Globus pallidus (tissue), 1 donor: ENCODE measurements at places on chromosomes 4 and X.

DNA sequence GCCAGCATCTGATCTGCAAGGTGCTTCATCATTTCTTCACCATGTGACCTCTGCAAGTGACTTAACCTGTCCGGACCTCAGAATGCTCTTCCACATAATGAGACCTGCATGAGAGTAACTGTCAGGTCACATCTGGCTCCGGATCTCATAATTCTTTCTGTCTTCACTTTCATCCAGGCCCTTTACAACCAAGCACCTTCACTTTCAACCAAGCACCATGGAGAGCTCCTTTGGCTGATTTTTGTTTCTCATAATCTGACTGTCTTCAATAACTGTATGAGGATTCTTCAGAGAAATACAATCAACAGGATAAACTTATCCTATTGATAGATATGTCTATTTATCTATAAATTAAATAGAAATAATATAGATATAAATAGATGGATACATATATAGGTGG, 148.1 kb downstream of the VCX3A start:
- no peak for DNase-seq

GRCh38 chr4:83905952-83906351, 370.0 kb downstream of the GPAT3 start:
- DNase-seq = no peak

DNA sequence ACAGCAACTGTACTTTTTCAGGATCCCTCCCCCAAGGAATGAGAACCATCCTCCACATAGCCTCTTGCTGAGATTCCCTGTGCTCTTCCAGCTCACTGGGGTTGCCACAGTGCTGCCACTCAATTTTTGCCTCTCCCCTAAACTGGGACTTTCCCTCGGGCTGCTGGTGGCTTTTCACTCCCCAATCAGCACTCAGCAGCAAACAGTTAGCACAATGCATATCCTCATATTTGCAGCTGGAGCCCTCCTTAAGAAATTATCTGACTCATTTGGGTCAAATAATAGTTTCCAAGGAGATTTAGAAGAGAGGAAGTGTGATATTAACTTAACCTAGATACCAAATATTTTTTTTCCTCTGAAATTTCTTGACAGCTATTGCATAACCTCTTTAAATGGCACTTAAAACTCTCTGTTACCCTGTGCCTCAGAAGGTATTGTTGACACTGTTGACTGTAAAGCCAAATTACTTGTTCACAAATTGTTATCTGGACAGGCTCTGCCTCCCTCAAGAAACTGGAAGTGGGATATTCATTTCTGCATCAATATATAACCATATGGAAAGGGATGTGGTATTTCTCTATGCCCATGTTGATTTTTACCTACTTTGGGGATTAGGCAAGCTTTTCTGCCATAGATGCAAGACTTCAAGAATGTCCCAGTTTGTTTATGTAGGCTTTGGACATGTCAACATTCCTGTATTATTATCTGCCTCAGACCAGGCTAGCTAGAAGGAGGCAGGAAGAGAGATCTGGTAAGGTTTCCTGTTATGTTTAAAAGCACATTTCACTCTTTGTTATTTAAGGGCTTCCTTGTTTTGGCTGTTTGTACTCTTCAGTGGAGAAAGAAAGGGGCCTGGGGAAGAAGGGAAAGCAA, 58.0 kb downstream of the SEPTIN11 start:
- no peak for DNase-seq

- DNase-seq = no peak
Measured at GRCh38 chrX:136766785-136767103, 14.0 kb downstream of the ARHGEF6 start.

- DNase-seq = no peak
Measured at GRCh38 chr4:180634306-180634705, 1608.9 kb upstream of the TENM3 start.

- DNase-seq = no peak
Measured at GRCh38 chr4:84887824-84888223, 78.7 kb downstream of the WDFY3 start.

GRCh38 chr4:22246847-22247246, 269.0 kb downstream of the ADGRA3 start:
- no peak for DNase-seq

- DNase-seq = no peak
Measured at GRCh38 chr4:4671774-4672349, 130.0 kb upstream of the STX18 start.

GRCh38 chr4:186058253-186058979, 10.5 kb upstream of the TLR3 start:
- DNase-seq = no peak

DNA sequence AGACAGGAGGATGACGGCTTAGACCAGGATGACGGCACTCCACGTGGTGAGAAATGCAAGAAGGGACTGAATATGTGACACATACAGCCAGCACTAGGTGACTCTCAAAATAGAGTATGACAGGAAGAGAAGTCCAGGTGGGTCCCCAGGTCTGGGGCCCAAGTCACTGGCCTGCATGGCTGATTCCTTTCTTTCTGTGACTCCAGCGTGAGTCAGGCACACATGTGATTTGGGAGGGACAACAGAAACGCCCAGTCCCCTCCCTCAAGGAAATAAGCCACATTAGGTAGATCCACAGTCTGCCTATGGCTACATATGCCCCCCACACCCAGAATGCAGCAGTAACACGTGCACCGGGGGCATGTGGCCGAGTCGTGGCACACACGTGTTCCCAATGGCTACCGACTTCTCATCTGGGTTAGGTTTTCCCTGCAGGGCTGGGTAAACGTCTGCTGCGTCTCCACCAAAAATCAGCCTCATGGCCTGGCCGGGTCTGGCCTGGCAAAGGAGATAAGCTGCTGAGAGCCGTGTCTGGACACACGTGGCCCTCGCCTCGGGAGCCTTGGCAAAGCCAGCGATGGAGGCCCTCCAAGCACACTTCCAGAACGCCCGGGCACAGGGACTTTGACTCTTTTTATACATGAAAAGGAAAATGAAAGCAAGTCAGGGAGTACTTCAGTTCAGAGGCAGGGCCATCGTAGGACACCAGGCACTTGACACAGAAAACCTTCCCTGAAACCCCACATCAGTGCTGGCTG, 19.3 kb downstream of the SEL1L3 start:
- peak; percentile 11 for DNase-seq

DNA sequence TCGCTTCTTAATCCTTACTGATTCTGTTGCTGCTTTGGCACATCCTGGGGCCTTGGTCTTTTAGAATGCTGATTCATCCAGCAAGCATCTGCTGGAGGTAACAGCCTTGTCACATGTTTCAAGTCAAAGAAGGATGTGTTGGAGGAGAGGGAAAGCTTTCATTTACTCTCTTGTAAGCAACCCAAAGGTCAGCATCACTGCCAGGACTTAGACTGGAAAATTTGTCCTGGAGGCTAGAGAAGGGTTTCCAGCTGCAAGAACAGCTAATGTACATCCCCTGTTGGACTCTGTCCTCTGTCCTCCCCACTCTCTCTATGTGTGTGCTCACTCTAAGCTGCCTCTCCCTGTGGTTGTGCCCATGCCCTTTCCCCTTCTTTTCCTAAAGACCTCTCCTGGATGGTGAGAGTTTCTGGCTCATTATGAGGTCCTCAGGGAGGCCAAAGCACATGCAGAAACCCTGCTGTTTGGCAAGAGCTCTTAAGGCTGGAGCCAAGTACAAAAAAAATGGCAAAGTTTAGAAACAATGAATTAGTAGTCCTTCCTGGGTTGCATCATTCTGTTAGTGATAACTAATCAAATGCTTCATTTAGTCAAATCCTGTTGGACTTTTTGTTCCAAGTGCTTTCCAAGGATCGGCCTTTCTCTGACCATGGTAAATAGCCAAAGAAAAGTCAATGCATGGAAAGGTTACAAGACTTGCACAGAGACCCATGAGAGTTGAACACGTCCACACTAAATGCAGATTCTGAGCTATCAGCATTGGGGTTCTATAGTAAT, 13.4 kb upstream of the SRPX start:
- DNase-seq = no peak

DNA sequence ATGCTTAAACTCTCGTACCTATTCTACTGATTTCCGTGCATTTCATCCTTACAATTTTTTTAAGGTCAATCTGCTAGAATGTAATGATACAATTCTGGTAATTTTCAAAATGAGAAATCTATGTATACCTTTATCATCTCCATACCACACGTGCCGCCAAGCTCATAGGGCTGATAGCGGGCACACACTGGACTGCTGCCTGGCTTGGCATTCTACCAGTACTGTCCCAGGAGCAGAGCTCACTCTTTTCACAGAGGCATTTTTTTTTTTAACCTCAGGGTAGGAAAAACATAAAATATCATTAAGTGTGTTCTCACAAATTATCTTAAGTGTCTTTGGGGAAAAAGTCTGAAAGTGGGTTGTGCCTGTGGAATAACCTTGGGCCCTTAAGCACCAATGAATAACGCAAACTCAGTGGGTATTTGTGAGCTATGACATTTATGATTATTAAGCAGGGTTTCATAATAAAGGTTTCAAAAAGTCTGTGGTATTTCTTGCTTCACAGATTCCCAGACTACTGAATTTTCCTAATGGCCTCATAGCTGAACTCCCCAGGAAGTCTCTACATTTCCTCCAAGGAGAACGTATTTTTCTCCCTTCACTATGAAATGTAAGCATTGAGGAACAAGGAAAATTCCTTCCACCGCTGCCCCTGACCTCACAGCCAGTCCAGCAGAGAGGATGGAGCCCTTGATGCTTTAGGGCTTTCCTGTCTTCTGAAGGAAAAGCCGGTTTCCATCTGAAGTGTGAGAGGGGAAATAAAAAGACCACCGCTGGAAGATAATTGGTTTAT, 125.2 kb downstream of the ELOVL6 start:
- no peak for DNase-seq

DNA sequence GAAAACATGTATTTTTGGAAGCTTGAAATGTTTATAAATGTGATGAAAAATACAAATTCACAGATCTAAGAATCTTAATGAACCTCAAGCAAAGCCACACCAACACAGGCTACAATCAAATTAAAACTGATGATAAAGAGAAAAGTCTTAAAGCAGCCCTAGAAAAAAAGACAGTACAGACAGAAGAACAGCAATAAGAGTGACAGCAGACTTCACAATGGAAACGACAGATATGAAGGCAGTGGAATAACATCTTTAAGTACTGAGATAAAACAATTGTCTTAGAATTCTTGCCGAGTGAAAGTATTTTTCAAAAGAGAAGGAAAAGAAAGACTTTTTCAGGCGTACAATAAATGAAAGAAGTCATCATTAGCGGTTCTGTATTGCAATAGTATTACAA, 423.6 kb upstream of the LCORL start:
- no peak for DNase-seq

DNA sequence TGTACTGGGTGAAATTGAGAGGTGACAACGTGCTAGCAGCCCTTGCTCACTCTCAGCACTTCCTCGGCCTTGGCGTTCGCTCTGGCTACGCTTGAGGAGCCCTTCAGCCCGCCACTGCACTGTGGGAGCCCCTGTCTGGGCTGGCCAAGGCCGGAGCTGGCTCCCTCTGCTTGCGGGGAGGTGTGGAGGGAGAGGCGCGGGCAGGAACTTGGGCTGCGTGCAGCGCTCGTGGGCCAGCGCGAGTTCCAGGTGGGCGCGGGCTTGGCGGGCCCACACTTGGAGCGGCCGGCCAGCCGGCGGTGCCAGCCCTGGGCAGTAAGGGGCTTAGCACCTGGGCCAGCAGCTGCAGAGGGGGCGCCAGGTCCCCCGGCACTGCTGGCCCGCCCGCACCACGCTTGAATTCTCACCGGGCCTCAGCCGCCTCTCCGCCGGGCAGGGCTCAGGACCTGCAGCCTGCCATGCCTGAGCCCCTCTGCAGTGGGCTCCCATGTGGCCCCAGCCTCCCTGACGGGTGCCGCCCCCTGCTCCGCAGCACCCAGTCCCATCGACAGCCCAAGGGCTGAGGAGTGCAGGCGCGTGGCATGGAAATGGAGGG, 249.5 kb upstream of the ETNPPL start:
- no peak for DNase-seq

DNA sequence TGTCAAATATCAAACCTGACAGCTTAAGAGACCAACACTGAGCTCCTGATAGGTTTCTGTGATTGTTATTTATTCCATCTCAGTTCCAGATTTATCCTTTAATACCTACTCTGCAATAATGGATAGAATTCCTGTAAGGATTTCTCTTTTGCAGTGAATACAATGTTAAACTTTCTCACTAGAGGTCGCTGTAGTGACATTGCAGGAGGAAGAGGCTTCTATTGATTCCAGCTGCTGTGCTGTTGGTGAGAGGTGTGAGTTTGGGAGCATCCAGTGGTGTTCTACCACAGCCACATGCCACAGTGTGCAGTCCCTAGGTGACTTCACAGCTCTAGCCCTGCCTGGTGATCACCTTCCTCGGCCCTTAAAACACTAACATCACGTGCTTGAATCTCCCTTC, 34.6 kb upstream of the DCAF8L2 start:
- peak; percentile 5 for DNase-seq

- DNase-seq = no peak
Measured at GRCh38 chr4:26753617-26754016, 107.0 kb upstream of the STIM2 start.

DNA sequence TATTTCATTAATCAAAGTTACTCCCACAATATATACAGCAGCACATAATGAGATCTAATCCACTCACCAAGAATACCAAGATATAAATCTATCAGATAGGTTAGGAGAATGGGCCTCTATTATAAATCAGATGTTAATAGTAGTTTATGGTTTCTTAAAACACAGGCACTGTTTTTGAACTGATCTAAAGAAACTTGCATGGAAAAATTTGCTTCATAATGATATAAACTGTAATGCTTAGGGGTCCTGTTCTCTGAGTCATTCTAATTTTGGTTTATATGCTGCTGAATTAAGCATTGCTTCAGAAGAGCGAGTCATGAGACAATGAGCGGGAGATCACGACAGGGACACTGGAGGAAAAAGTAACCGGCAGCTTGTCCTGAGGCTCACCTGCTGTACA, 113.3 kb upstream of the OTUD4 start:
- no peak for DNase-seq

DNA sequence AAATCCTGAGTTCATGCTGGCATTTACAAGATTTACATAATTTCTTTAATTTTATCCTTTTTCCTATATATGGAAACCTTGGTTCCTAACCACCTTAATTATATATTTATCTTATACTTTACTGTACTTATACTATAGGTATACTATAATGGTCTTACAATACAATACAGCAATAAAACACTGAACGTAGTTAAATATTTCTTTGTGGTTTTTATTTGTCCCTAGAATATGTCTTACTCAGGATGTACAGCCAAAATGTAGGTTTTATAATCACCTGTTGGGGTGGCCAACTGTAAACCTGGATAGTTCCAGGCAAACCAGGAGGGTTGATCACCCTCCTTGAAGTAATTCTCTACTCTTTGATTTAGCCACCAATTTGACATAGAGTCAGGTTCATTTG, 48.4 kb upstream of the KIT start:
- DNase-seq = no peak

GRCh38 chr4:159428975-159429692, 326.3 kb downstream of the RAPGEF2 start:
- no peak for DNase-seq

- no peak for DNase-seq
Measured at GRCh38 chr4:155524926-155525455, 141.7 kb upstream of the GUCY1A1 start.

GRCh38 chr4:172900900-172901299, 267.7 kb upstream of the GALNT7 start:
- DNase-seq = no peak

DNA sequence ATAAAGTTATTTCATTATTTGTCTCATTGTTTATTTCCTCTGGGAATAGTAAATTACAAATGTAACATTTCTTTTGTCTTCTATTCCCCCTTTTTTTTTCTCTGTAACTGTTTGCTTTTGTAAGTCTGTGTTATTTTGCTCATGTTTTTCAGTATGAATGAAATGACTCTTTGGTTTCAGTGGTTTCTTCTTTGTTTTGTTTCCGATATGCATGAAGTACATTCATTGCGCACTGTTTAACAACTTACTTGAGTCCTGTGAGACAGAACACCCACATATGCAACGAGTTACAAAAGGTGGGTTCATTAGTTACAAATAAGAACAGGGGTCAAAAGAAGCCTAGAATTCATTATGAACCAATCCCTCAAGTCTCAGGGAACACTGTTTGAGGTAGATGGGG, 175.0 kb upstream of the UGT8 start:
- DNase-seq = no peak
